ENCODE measurements at places on chromosomes 5 and 9. TPM values are rescaled to one million over a fixed set of nuclear protein-coding genes. Genes with fewer than 3 reads are reported as not detected.

The SLC27A6 gene
- total RNA-seq = not detected

The ENHO gene
- 12.0 TPM for total RNA-seq

The TAF11L13 gene
- total RNA-seq = not detected

The GFRA3 gene
- total RNA-seq = 9.7 TPM

The SVEP1 gene
- 1.5 TPM for total RNA-seq

DNA sequence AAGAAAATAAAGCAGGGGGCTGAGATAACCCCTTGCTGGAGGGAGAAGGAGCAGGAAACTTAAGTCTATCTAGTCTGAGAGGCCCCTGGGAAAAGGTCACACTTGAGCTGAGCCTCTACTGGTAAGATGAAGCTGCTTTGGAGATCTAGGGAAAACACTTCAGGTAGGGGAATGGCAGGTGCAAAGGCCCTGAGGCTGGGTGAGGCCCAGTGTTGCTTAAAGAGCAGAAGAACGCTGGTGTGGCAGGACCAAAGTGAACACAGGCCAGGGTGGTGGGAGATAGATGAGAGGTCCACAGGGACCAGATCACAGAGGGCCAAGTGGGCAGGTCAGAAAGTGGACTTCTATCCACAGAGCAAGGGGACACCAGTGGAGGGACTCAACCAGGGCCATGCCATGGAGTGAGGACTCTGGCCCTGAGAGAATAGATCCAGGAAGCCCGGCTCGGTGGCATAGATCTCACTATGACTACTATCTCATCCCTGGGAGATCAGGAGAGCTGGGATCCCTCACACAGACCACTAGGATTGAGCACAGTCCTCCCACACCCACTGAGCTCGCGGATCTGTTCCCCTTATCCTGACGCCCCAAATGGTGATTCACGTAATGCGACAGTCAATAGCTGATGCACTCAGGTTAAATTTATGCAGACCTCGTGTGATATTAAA is 17.6 kb upstream of the NEURL1B start:
- DNase-seq = no peak
- H3K27ac ChIP-seq = peak overlapping the region; percentile 40
- peaks cover 48% of the 10 kb centered on the region for H3K4me1 ChIP-seq
- no peaks in the 10 kb centered on the region for H3K36me3 ChIP-seq

GRCh38 chr5:5304361-5305020 is 118.0 kb upstream of the ICE1 start:
- no peaks in the 10 kb centered on the region for H3K27me3 ChIP-seq
- H3K36me3 ChIP-seq = no peaks in the 10 kb centered on the region
- H3K27ac ChIP-seq = no peak overlapping the region
- H3K4me1 ChIP-seq = peaks cover 6% of the 10 kb centered on the region

DNA sequence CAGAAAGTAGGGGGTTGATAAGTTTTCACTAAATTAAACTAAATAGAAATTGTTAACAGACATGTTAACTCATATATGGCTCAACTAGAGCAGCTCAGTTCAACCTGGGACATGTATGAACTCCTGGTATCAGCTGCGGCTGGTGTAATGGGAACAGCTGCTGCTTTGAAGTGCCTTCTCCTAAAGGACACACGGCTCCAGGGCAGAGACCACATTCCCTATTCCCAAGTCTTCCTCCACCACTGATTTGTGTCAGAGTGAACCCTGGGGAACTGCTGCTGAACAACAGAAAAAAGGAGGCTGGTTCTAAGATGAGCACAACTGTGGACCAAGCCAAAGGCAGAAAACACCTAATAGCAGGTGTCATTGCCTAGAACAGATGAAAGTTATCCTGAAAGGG is 71.1 kb downstream of the MAPKAP1 start:
- no peak for DNase-seq
- H3K36me3 ChIP-seq = no peaks in the 10 kb centered on the region
- H3K27ac ChIP-seq = no peak overlapping the region
- no peak overlapping the region for H3K4me3 ChIP-seq
- peaks cover 32% of the 10 kb centered on the region for H3K4me1 ChIP-seq
- no peaks in the 10 kb centered on the region for H3K27me3 ChIP-seq

DNA sequence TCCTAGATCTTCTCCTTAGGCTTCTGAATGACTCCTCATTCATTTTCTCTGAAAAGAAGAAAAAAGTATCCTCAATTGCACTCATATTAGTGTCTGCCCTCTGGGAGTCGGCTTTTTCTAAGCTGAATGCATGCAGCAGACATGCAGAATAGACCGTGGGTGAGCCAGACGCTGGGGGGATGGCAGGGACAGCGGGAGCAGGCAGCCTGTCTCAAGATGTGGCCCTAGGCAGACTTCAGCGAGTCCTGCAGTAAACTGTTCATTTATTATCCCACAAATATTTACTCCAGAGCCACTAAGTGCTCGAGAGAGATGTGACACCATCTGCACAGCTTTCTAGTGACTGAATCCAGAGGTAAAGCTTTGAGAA is 164.9 kb upstream of the RAI14 start:
- H3K4me1 ChIP-seq = peaks cover 21% of the 10 kb centered on the region
- H3K27me3 ChIP-seq = no peaks in the 10 kb centered on the region
- DNase-seq = no peak
- peak overlapping the region; percentile 19 for H3K4me3 ChIP-seq
- no peaks in the 10 kb centered on the region for H3K36me3 ChIP-seq
- peak overlapping the region; percentile 2 for H3K27ac ChIP-seq
